ENCODE measurements at places on chromosomes 16 and 17.

DNA sequence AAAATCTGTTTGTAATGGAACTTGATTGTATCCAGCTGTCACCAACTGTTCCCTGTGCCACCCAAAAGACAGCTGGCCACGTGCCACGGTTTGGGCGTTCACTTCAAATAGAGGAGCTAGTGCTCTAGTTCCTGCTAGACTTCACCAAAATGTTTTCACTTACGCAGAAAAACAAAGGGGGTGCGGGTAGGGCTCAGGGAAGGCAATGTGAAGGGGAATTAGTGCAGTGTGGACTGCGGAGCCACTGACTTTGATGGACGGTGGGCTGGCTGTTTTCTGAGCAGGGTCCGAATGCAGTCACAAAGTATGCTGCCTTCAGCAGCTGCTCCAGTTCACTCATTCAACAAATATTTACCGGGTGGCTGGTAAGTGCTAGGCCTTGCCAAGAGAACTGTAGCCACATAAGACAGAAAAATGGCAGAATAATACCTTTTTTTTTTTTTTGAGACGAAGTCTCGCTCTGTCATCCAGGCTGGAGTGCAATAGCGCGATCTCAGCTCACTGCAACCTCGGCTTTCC is 7.6 kb upstream of the CYTH1 start:
- no peak for DNase-seq

DNA sequence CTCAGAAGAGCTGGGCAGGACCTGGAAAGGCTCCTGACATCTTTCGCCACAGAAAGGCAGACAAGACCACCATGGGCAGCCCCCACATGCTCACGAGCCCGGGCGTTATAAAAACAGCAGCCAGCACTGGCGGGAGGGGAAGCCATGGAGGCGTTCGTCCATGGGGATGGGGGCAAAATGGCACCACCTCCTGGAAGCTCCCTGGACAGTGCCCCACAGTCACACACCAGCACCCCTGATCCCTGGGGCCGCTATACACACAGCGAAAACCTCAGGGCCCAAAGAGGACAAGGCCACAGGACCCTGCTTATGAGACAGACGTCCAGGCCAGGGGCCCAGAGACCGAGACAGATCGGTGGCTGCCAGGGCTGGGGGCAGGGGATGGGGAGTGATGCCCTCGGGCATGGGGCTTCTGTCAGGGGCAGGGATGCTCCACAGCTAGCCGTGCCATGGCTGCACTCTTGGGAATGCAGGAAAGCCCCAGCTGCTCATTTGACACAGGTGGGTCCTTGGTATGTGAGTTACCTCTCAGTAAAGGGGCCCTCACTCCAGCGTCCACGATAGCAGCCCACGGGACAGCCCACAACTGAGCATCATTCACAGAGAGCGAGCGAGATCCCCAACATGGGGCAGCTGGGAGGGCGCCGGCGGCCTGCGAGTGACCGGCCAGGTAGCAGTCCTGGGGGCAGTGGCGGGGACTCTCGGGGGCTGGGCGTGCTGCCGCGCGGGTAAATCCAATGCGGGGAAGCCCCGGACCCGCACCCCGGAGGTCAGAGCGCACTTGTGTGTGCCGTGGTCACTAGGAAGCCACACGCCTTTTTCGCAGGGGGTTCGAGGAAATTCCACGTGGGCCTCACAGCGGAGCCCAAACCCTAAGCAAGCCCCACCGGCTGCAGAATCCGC is 6.4 kb upstream of the PVALEF start:
- DNase-seq, result no peak

- DNase-seq, result no peak
Measured at GRCh38 chr17:61076621-61077031, 323.0 kb upstream of the TBX2 start.

- DNase-seq, result no peak
Measured at GRCh38 chr16:19090916-19091315, 22.8 kb upstream of the ITPRIPL2 start.

- DNase-seq, result no peak
Measured at GRCh38 chr17:21186399-21187187, 27.4 kb downstream of the TMEM11 start.

DNA sequence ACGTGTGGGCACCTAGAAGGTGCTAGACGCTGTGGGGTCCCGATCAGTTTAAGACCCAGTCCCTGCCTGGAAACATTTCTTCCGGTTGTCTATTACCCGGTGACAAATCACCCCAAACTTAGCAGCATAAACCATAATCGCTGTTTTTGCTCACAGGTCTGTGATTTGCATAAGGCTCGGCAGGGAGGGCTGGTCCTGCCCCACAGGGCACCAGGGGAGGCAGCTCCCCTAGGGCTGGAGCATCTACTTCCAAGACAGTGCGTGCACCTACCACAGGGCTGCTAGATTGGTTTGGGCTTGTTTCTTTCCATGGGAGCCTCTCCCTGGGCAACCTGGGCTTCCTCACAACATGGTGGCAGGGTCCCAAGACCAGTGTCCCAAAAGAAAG is 214.5 kb upstream of the CIBAR2 start:
- no peak for DNase-seq
